ENCODE measurements at places on chromosomes 7 and 10.

- no peak for DNase-seq
Observed at GRCh38 chr10:80660736-80661135, 123.0 kb downstream of the SH2D4B start.

- DNase-seq: no peak
Observed at GRCh38 chr10:86749854-86750253, 6.6 kb upstream of the BMPR1A start.

DNA sequence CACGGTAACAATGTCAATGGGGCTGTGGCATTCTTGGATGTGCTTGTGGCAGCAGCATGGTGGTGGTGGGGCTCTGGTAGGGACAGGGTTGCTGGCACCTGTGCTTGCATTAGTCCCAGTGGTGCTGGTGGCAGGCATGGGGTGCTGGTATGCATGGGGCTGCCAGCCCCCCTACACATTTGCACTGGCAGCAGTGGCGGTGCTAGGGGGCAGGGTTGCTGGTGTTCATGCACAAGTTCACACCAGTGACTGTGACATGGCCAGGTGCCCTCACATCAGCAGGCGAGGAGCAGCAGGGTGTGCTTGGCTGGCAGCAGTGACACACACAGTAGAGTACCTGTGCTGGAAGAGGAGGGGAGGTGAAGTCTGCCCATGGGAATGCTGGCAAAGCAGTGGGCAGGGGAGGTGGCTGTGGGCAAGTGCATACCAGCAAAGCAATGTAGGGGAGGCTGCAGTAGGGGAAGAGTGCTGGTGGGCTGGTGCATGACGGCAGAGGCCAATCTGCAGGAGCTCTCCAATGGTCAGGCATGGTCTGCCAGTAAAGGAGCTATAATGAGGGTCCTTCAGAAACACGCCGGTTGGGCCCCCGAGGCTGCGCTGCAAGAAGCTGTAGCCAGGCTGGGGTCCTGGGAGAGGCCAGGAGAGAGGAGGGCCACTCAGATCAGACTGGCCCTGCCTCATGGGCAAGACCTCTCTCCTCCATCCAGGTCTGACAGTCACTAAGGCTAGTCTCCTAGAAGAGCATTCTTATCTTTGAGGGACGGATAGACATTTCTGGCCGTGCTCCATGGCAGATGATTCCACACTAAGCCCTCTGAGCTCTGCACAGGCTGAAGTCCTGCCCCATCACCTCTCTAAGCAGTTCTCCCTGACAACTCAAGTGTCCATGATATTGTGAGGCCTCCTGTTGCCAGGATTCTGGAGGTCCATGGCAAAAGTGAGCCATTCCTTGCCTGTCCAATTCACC, 406.4 kb downstream of the SEMA3D start:
- DNase-seq: no peak

DNA sequence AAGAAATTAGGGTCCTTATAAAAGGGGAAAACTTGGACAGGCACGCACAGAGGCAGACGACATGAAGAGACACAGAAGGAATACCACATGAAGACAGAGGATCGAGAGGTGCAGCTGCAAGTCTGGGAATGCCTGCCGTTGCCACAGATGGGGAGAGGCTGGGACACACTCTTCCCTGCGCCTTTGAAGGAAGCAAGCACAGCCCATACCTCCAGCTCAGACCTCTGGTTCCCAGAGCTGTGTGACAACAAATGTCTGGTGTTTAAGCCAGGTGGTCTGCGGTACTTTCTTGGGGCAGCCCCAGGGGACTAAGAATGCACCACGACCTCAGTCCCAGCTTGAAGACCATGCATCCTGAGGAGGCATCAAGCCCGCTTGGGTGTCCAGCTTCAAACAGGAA, 18.3 kb downstream of the INSIG1 start:
- no peak for DNase-seq

DNA sequence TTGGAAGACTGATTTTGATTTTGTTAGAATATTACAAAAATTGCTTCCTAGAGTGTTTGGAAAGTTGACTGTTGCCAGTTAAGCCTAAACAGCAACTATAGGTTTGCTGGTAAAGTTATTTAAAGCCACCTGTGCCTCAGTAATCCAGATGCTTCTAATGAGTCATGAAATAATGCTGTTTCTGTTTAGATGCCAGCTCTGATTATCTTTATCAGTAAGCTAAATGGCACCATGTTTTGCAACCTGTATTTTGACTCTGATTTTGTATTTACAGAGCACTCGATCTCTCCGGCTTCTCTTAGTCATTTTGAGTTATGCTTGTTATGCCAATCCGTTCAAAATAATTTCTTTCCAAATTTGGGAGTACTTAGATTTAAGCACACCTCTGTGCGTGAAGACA, 366.1 kb downstream of the EXOC4 start:
- DNase-seq: no peak

- DNase-seq: no peak
Observed at GRCh38 chr7:150969475-150969874, 8.6 kb downstream of the KCNH2 start.

Measured in BJ (cell line).